HFFc6 (cell line): ENCODE measurements at places on chromosomes 2 and 18.

DNA sequence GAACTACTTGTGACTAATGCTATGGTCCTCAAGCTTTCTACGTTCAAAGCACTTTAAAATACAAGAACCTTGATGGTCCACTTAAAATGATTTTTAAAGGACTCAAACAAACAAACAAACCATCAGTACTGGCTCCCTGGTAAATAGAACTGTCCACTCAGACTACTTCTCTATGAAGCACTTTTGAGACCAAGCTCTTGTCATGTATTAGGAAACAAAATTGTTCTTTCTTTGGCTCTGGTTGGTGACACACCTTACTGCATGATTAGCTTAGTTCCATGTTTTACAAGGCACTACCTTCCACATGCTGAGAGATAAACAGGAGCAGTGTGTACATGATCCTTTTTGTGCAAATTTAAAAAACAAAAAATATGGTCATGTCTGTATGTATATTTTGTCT lies 19.7 kb downstream of the DARS1 start:
- no peak for DNase-seq

DNA sequence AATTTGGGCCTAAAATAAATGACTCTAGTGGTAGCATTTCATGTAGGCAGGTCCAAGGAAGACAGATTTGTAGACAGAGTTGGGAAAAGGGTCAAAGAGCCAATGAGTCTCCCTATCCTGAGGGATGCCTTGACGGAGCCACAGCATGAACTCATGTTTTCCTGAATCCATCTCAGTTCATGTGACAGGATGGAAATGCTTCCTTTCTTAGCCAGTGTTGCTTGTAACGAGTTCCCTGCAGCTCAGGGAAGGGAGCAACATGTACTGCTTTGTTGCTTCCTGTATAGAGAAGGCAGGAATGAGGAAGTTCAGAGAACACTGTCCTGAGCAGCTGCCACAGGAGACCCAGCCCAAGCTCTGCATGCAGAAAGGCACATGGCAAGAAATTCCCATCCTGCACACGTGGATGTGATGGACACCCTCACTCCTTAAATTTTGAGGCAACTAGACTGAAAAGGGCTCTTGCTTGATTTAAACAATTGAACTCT lies 27.9 kb downstream of the TMEM17 start:
- DNase-seq, result no peak

DNA sequence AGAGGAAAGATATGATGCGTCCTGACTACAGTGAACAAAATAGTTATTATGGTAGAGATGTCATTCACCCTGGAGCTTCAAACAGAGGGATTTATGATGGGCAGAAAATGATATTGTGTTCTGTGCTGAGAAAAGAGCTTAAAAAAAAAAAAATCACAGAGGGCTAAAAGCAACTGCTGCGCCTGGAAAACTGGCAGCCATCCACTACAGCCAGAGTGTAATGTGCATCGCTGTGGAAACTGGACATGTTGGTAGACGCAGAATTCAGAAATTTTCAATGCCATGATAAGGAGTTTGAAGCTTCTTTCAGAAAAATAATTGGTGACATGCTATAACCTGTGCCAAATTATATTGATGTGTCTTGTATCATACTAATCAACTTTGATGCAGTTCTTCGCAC lies 122.9 kb upstream of the SOX11 start:
- no peak for DNase-seq

DNA sequence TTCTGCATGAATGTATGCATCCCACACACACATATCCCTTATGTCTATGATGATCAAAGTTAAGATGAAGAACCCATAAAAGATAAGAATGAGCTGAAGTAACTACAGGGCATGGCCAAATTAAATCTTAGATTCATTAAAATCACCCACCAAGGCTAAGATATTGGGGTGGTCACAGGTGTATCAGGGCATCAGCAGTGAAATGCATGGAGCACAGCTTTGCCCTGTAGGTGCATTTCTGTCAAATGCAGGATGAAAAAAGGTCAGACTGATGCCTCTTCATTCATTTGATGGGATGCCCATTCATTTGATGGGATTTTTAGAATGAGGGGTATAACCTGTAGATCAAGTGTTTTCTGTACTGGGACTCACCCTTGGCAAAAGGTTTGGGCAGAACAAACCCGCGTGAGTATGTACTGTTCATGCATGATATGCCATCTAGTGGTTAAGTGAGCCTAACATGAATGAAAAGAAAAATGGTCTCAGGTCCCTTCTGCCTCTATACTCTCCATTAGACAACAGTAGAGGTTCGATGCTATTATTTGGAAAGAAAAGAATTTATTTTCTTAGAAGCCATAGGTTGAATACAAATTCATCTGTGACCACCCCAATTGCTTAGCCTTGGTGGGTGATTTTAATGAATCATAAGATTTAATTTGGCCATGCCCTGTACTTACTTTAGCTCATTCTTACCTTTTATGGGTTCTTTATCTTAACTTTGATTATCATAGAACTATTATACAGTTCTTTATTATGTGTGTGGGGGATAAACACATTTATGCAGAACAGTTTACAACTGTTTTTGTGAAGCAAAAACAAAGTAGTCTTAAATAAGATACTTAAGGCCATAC lies 43.2 kb upstream of the NOSTRIN start:
- DNase-seq, result peak; percentile 53

- no peak for DNase-seq
Measured at GRCh38 chr2:64667535-64667934, 13.8 kb upstream of the SERTAD2 start.

GRCh38 chr2:199441759-199442158 lies 16.0 kb downstream of the SATB2 start:
- no peak for DNase-seq

GRCh38 chr2:59585655-59586054 lies 967.8 kb downstream of the BCL11A start:
- no peak for DNase-seq

- DNase-seq, result no peak
Measured at GRCh38 chr2:216114382-216114713, 5.2 kb downstream of the XRCC5 start.

GRCh38 chr18:48308755-48309575 lies 100.2 kb downstream of the ZBTB7C start:
- DNase-seq, result no peak

DNA sequence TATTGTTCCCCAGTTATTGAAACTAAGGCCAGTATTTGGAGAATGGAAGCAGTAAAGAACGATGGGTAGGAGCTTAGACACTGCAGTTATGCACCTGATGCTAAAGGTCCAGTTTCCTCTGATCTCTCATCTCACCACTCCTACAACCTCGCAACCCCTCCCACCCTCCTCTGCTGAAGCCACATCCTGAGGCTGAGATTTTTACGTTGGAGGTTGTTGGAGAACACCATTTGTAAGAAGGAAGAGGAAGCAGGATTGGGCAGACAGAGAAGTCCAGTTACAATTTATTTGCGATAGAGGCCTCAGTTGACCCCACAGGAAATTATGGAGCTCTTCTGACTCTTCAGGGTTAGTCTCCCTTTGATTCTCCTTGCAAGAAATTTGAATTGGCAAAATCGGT lies 54.3 kb upstream of the NDUFV2 start:
- no peak for DNase-seq

DNA sequence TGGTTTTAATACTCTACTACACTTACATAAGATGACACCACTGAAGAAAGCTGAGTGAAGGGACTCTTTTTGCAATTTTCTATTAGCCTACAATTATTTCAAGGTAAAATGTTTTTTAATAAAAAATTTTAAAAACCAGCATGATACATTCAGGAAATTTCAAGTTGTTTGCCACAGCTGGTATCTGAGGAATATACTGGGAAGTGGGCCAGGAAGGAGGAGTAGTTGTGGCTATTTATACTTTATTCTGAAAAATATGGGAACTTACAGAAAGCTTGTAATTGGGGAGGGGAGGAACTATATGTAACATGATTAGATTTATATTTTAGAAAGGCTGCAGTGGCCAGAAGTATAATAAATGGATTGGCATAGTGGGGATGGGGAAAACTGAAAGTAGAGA lies 40.8 kb downstream of the WDR35 start:
- DNase-seq, result peak; percentile 25

GRCh38 chr2:215572341-215572848 lies 136.5 kb upstream of the FN1 start:
- DNase-seq, result no peak

DNA sequence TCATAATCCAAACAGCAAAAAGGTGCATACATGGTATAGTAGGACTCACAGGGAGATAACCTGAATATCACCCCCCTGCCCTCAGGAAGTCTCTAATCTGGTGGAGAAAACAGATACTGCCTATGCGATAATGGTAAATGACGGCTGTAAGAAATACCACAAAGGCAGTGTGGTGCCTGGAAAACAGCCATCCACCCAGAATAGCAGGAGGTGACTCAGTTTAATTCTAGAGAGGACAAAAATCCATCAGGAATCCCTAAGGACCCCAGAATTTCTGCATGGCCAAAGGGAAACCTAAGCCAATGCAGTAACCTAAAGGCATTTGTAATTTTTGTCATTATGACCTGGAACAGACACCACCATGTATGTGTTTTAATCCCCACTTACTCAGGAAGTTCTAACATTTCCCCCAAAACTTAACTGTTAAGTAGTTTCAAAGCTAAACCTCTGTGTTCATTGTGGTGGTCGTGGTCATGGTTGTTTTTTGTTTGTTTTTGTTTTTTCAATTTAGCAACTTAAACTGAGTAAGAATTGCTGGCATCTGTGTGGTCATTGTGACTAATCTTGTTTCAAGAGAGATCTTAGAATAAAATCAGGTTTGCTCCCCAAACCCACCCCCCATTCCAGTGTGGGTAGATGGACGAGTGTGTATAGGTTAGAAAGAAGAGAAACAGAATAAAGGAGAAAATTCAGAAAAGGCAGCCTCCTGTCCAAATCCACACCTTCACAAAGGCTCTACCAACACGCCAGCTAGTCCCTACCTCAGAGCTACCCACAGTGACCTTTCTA lies 121.5 kb upstream of the CDCA7 start:
- peak; percentile 7 for DNase-seq

- DNase-seq, result no peak
Measured at GRCh38 chr2:238926761-238927611, 79.1 kb downstream of the TWIST2 start.

- DNase-seq, result no peak
Measured at GRCh38 chr18:76429262-76430126, 65.5 kb downstream of the ZNF516 start.

DNA sequence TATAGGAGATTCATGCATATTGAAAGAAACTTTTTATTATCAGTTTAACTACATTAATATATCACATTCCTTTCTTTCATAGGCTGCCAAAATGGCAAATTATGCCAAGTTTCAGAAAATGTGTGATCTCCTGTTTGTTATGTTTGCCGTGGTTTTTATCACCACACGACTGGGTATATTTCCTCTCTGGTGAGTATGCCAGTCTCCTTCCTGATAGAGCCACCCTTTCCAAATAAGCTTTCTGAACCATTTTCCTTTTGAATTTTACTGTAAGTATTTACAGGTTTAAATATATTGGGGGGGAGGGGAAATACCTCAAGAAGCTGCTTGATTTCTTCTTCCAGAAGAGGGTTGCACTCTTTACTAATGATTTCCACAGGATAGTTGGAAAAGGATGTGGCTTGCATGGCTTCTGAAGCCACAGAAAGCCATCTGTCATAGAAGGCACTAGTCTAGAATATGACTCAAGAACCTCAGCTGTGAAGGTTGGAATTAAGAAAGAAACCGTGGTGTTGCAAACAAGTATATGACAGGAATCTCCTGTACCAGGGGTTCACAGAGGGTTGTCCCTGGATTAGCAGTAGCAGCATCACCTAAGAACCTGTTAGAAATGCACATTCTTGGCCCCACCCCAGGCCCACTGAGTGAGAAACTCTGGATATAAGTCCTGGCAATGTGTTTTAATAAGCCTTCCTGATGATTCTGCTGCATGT lies 84.5 kb upstream of the NOSTRIN start:
- no peak for DNase-seq

DNA sequence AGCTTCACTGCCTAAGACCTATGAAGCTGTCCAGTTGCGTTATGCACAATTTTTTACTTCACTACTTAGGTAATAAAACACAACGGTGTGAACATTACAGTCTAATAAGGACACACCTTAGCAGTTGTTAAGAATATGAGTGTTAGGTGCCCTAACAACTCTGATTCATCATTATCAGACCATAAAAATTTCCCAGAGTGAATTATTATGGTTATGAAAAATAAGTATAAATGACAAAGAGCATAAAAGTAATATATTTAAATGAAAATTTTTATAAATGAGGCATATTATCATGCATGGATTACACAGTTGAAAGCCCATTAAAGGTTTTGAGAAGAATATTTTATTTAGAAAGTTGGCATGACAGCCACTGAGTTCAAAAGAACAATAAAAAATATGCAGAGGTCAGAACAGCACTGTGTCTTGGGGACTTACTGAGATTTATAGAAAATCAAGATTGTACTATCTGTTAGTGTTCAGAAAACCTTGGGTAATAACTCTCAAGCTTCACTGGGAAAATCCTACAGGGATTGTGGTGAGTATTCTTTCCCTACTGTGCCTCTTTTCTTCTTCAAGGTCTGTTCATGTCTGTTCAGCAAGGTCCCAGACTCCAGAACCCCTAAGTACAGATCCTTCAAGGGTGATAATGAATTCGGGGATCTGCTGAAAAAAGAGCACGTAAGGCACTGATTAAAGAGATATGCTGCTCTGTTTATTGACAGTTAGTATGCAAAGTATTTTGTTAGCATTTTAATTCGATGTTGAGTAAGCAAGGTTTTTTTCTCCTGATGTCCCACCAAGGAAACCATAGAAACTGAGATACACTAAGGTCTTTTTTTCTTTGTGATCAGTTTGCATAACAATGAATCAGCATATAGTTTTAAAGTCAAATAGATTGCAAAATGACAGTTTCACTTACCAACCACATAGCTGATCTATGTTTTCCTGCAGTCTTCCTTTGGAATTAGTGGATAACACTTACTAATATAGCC lies 250.0 kb downstream of the DSEL start:
- peak; percentile 73 for DNase-seq

DNA sequence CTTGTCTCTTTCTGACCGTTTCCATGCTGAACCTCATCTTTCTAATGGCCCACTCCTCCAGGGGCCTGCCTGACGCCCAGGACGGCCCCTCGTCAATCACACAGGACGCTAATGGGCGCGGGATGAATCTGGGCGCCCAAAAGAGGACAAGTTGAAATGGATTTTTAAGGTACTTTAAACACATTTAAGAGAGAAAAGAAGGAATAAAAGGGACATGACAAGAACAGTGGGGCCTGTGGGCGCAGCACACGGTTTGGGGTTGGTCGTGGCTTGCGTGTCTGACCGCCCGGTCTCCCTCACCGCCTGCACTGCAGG lies 607 bp upstream of the UBE2F start:
- DNase-seq, result no peak
